ENCODE measurements at places on chromosomes 11 and 22.

DNA sequence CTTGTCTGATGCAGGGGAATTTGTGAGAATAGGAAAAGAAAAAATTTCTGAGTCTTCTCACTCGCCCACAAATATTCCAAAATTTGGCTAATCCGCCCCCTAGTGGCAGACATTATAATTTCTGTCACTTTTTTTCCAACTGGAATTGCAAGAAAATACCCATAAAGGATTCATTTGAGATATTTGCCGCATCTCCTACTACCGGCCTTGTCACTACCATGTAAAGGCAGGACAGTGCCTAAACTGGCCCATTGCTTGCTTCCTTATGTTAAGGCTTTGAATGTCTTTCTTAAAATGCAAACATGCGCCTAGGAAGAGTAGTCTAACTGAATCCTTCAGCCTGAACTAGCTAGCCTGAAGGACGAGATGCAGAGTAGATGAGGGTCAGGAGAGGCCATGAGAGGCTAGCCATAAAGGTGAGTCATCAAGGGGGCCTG lies 9.3 kb upstream of the CEP295 start:
- no peak for DNase-seq

DNA sequence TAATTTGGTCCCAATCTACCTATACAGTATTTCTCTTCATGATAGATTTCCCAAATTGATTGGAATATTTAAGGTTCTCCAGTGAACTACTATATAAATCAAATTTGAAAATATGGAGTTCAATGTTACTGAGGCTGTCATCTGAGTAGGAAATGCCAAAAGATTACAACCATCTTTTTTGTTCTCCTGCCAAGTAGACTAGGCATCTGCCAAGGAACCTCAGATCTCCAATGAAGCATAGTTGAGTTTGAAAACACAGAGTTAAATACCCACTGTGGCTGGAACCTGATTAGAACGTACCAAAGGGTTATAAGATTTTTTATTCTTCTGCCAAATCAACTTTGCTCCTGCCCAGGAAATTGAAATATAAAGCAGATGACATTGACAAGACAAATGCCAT lies 330.9 kb downstream of the CNTN5 start:
- DNase-seq, result no peak

- no peak for DNase-seq
Measured at GRCh38 chr11:101046947-101047346, 82.7 kb downstream of the PGR start.

GRCh38 chr22:17403906-17404305 lies 34.6 kb downstream of the CECR2 start:
- DNase-seq, result no peak

DNA sequence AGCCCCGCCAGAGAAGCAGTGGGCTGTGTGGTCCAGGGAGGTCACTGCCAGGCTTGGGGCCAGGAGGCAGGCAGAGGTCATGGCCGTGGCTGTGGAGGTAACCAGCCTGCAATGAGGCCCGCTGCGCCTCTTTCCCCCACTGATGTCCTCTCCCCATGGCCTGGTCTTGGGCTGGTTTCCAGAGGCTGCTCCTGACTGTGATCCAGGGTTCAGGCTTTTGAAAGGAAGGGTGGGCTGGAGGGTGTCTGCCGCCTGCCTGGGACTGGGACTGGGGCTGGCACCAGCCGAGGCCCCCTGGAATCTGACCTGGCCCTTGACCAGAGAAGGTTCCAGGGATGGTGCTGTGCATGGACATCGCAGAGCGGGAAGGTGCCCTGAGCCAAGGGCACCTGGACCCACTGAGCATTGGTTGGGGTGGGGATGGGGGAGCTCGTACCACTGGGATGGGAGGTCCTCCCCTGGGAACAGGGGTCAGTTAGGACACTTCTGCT lies 59.6 kb upstream of the THY1 start:
- DNase-seq, result no peak

- peak; percentile 2 for DNase-seq
Measured at GRCh38 chr11:118434553-118435289, 1.6 kb upstream of the KMT2A start.

GRCh38 chr11:66050581-66051231 lies 1.5 kb upstream of the SF3B2 start:
- no peak for DNase-seq

GRCh38 chr11:104060820-104061219 lies 24.4 kb downstream of the DDI1 start:
- DNase-seq, result no peak

- no peak for DNase-seq
Measured at GRCh38 chr22:19516378-19517170, 7.6 kb downstream of the CLDN5 start.

GRCh38 chr11:131675121-131675888 lies 304.9 kb downstream of the NTM start:
- DNase-seq, result no peak

GRCh38 chr11:30210357-30210756 lies 20.5 kb upstream of the FSHB start:
- DNase-seq, result no peak

GRCh38 chr11:60307507-60308195 lies 19.4 kb upstream of the MS4A6E start:
- DNase-seq, result no peak

- DNase-seq, result no peak
Measured at GRCh38 chr11:119432484-119433357, 9.7 kb upstream of the THY1 start.

- DNase-seq, result no peak
Measured at GRCh38 chr22:48944433-48944750, 883.3 kb downstream of the BRD1 start.

- DNase-seq, result no peak
Measured at GRCh38 chr11:29957431-29957830, 59.4 kb downstream of the KCNA4 start.

- no peak for DNase-seq
Measured at GRCh38 chr11:43920598-43921419, 21.6 kb upstream of the C11orf96 start.

- DNase-seq, result no peak
Measured at GRCh38 chr11:10568486-10568941, at the start of gene LYVE1. LYVE1 (minus strand) TSS chr11:10568665; CDS start chr11:10568532, 133 bp downstream.

DNA sequence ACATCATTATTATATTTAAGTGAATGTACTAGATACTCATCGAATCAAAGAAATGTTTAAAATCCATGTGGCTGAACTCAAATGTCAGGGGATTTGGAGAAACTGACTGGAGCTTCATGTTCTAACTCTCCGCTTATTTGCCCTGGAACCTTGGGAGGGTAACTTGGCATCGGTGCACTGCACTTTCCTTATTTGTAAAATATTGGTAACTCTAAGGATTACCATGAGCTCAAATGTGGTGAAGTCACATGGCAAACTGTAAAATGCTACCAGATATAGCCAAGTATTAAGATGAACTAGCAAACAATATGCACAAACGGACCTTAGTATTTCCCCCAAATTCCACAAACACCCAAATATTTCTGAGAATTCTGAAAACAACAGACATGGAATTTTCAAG lies 75.6 kb downstream of the ETS1 start:
- DNase-seq, result no peak

- DNase-seq, result no peak
Measured at GRCh38 chr11:17703951-17704350, 15.4 kb upstream of the MYOD1 start.

DNA sequence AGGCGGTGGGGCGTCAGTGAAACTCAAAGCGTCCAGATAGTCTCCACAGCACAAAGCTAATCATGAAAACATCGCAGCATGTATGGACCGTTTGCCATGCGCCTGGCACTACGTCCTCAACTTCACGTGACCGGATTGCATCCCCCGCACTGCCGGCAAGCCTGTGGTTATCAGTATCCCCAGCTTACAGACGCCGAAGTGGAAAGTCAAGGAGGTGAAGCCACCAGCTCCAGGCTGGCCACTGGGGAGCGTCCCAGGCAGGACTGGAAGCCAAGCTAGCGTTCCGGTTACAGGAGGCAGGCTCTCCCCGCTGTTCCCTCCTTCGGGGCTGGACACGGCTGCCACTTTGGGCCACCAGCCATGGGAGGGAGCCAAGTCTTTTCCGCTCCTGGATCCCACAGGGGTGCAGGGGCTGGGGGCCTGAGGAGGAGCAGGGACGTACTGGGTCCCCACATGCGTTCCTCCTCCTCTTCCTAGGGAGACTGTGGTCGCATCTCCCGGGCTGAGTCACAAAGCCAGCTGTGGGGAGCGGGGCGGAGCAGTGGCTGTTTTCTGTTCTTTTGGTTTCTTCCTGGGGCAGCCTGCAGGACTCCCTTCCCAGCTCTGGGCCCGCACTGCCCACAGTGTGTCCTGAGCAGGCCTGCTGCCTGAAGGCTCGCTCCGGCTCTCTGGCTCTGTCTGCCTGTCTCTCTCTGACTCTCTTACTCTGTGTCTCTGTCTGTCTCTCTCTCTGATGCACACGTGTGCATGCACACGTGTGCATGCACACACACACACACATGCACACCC lies 4.3 kb upstream of the OSBPL5 start:
- DNase-seq, result no peak

- DNase-seq, result no peak
Measured at GRCh38 chr11:28834877-28835276, 726.7 kb downstream of the METTL15 start.

Measured in T follicular helper cell (primary cell).